HT1080 (cell line): ENCODE measurements at places on chromosomes 4 and X.

GRCh38 chr4:98838977-98839618 is 89.8 kb downstream of the EIF4E start:
- DNase-seq = peak; percentile 50

DNA sequence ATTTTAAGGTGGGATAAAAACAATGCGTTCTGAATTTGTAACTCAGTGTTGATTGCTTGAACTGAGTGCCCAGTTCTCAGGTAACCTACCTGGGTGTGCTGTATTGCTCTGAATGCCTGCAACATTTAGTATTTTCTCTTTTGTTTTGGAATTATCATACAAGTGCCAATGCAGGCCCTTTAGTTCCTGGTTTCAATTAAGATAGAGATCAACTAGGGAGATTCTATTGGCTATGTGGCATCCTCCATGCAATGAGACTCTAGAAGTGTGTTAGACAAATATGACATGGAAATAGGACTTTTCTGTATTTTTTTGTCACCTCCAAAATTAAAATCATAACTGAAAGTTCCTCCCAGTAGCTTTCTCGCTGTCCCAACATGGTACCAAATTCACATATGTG is 438.7 kb upstream of the IGFBP7 start:
- DNase-seq = no peak

DNA sequence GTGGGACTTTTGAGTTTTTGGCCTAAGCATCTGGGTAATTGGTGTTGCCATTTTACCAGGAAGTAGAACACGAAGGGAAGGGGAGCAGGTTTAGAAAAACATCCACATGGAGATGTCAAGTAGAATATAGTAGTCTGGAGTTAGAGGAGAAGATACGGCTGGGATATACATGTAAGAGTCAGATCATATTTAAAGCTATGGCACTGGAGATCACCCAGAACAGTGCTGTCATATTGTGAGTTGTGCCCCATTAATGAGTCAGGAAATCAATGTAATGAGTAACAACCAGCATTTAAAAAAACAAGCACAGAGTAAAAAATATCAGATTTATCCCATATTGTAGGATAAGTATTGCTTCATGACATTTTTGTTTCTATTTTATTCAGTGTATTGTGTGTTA is 4.2 kb downstream of the GSTCD start:
- no peak for DNase-seq

- DNase-seq = no peak
These were observed 26.5 kb upstream of the DGKK start for GRCh38 chrX:50497114-50497513.

- peak; percentile 66 for DNase-seq
These were observed 2.9 kb downstream of the PF4 start for GRCh38 chr4:73978886-73979285.
